ENCODE measurements at places on chromosomes 12 and 14.

DNA sequence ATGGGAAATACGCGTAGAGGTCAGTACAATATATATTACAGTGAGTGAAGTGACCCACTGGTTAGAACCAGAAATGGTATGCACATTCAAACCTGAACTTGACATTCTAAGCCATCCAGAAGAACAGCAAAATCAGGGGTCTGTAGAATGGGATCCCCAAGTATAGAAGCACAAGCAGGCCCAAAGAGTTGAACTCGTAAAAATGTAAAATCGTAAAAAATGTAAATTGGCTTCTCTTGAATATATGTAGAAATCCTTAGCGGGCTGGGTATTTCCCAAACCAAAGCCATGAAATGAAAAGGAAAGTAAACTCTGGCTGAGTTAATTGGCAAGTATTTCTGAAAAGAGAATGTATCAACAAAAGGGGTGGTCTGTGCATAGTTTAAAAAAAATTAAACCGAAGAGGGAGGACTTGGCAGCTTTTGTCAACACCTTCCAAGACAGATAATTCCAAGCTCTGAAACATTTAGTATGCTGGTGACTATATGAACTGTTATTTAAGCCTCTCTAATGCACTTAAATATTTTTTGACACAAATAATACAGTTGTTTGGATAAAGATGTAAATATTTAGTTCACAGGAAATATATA, 1505.6 kb upstream of the FLRT2 start:
- no peak for DNase-seq

- DNase-seq: no peak
Observed at GRCh38 chr14:87405563-87405962, 587.4 kb downstream of the GALC start.

DNA sequence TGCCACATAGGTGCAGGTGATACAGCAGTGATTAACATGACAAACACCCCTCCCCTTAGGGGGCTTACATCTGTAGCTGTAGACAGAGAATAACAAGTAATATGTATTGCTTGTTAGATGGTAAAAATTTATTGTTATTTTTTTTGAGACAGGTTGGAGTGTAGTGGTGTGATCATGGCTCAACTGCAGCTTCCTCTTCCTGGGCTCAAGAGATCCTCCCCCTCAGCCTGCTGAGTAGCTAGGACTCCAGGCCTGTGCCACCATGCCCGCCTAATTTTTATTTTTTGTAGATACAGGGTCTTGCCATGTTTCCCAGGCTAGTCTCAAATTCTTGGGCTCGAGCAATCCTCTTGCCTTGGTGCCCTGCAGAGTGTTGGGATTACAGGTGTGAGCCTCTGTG, 19.8 kb downstream of the DIP2B start:
- DNase-seq: no peak

- no peak for DNase-seq
Observed at GRCh38 chr12:109291521-109292341, 17.4 kb downstream of the FOXN4 start.

- no peak for DNase-seq
Observed at GRCh38 chr14:105292826-105293711, 7.7 kb downstream of the BRF1 start.

DNA sequence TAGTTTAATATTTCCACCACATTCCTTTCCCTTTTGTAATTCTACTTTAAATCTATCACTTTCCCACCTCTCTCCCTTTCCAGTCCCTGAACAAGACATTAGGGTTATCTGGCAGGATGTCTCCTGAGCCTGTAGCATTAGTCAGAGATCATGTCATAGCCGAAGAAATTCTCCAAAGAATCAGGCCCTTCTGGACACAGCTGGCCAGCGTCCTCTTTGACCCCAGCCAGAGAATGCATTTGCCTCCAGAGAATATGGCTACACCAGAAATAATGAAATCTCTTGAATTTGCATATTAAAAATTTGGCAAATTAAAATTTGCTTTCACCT, 56.7 kb downstream of the NTF3 start:
- DNase-seq: no peak

DNA sequence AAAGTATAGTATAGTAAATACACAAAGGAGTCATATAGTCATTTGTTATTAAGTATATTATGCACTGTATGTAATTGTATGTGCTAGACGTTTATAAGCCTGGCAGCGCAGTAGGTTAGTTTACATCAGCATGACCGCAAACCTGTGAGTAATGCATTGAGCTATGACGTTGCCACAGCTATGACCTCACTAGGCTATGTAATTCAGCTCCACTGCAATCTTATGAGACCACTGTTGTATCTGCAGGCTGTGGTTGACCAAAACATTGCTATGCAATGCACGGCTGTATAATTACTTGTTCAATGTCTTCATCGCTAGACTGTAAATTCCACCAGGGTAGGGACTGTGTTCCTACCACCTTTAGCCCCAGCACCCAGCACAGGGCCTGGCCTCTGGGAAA, 53.2 kb upstream of the VASH1 start:
- no peak for DNase-seq

- DNase-seq: no peak
Observed at GRCh38 chr12:12784911-12785814, at the start of gene APOLD1. Gene APOLD1, plus strand, starts transcription at chr12:12785659. Its CDS starts 33 bp downstream, at chr12:12785692.

- DNase-seq: no peak
Observed at GRCh38 chr12:5433845-5434646, 2.1 kb downstream of the NTF3 start.

GRCh38 chr12:47722941-47723631, 2.2 kb downstream of the ENDOU start:
- DNase-seq: no peak

DNA sequence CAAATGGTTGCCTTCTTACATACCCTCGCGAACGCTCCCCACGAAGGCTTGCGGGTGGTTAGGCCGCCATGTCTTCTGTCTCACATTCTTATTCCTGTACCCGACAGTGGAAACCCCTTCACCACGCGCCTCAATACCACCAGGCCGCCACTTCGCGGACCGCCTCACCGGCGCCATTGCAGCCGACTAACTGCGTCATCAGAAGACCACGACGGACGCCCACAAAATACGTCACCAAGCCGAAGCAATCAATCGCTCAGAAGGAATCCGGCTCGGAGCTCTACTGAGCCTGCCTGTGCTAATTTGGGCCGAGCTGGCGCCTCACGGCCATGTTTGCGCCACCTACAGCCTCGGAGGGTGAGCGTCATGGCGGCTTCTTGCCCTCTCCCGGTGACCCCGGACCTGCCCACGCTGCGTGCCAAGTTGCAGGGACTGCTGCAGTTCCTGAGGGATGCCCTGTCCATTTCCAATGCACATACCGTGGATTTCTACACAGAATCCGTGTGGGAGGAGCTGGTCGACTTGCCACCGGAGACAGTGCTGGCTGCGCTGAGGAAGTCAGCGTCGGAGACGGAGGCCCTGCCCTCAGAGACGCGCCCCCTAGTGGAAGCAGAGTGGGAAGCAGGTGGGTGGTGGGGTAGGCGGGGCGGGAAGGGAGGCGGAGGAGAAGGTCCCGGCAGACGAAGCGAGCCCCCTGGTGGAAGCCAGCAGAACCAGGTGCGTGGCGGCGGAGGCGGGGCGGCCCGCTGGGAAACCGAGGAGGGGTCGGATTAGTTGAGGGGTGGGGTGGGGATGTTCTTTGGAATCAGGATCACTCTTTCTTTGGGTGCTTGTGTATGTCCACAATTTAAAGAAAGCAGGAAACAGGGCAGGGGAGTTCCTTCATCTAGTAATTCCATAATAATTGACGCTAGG, at the start of the genes CCDC59 and METTL25:
Gene CCDC59, minus strand, starts transcription at position 188 of the 915 bp plus-strand sequence. Its CDS starts 11 bp downstream, at position 177.
Gene METTL25, plus strand, starts transcription at position 330 of the 915 bp plus-strand sequence. Its CDS starts 37 bp downstream, at position 367.
- DNase-seq: peak; percentile 98

GRCh38 chr12:47941871-47942613, 21.4 kb upstream of the TMEM106C start:
- no peak for DNase-seq

- DNase-seq: no peak
Observed at GRCh38 chr12:132161796-132162507, 17.7 kb downstream of the NOC4L start.

GRCh38 chr12:20372326-20373096, 4.2 kb downstream of the PDE3A start:
- no peak for DNase-seq

DNA sequence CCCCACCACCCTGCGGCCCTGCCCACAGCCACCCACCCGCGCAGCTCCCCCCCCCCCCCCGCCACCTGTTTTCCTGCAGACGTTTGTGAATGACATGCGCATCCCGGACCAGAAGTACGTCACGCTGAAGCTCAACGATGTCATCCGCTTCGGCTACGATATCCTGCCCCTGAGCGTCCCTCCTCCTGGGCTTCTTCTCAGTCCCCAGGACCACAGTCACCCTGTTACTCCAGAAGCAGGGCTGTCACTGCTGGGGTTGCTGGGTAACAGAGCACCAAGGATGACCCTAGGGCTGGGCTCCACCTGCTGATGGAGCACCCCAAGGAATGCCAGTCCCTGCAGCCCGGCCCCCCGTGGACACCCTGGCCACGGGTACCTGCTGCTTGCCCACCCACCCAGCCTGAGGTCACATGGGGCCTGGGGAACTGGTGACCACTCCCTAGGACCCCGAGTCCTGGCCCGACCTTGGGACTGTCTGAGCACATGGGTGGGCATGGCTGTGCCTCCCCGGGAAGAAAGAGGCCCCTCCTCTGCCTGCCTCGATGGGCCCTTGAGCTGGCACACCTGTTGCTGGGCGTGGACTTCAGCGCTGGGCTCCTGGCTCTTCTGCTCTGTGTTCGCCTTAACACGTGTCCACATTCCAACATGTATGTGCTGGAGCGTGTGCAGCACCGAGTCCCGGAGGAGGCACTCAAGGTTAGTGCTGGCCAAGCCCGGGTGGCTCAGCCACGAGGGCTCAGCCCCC, 12.9 kb downstream of the CEP170B start:
- no peak for DNase-seq

GRCh38 chr12:124667506-124668326, 100.3 kb upstream of the NCOR2 start:
- no peak for DNase-seq

Data from stimulated activated CD4-positive, alpha-beta T cell treated with anti-CD3 and anti-CD28 coated beads, TNF-alpha, amount 100 ng/mL, for 24 hours (primary cell).